ENCODE measurements at places on chromosomes 16 and 17.
A peak's percentile ranks its signal among the peaks of the same experiment; 100 is the strongest.

DNA sequence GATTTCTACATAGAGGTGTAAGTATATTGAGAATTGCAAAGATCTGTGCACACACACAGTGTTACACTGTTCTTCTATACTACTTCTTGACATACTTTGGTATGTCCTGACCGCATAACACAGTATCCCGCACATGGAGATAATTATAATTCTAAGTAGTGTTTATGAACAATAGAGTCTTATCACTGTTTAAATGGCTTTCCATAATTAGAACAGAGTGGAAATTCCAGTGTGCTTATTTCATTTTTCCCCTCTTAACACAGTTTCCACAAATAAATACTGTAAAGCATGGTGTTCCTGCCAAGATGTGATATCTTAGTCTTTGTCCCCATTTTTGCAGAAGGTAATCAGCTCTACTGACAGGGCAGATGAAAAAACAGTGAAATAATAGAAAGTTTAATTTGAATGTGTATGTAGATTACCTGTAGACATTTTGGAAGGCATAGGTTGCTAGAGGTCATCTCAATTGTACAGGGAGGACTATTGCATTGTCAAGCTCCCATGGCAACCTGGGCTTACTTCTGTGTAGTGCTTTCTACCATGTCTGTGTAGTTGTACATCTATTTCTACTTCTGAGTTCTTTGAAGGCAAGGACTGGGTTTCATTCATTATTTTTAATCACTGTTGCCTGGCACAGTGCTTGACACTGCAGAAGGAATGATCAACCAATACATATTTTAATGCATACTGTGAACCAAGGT, 10.1 kb upstream of the KRT28 start:
- DNase-seq, result no peak

DNA sequence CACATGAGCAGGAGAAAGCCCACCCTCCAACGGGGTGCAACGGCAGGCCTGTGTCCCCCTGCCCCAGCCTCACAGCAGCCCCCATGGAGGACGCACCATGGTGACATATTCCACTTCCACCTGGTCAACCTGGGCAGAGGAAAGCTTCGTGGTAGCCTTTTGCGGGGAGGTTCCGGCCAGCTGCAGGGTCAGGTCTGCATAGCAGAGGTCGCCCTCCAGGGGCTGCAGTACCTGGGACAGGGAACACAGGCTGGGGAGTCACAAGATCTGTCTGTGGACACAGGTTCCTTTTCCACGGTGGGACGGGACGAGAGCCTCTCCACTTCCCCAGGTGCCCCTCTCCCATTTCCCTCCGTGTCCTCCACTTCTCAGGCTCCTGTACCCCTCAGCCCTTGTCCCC, 17.1 kb downstream of the CD300LF start:
- DNase-seq, result no peak

DNA sequence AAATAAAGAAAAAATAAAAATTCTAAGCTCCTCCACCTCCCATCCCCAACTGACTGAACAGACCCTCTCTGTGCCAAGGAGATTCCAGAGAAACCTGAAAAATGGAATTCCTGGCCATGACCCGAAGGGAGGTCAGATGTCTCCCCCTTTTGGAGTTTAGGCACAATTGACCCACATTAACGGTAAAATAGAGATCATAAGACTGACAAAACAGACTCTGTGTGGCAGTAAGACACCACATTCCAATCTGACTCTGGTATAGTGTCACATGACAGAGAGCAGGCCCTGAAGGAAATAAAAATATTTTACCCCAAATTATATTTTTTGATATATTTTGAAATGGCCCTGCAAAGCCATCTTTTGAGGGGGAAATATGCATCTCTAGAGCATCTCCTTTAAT, 115.1 kb upstream of the ZKSCAN2 start:
- no peak for DNase-seq

DNA sequence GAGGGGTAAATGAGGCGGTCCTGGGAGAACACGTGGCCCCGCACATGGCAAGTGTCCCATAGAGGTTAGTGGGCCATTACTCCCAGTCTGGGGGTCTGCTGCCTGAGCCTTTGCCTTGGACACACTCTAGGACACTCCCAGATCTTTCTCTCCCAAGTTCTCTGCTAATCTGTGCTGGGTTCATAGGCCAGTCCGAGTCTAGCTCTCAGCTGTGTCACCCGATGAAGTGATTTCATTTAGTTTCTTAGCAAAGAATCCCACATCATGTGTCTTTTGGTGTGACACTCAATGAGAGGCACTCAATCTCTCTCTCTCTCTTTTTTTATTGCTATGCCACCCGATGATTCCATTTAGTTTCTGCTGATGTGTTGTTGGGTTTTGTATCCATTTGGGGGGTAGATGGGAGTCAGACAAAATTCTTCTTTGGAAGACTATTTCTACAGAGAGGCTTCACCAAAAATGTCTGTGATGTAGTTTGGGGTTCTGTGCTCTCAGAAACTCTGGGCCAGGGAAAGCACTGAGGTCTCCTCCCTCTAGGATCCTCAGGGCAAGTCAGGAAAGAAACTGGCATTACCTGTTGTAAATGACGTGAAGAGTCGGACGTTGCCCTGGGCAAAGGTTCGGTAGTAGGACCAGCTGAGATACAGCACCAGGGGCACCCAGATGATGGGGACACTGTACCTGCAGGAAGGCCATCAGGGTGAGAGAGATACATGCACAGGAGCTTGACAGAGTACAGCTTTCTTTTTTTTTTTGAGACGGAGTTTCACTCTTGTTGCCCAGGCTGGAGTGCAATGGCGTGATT, 25.2 kb upstream of the MLKL start:
- DNase-seq, result no peak

DNA sequence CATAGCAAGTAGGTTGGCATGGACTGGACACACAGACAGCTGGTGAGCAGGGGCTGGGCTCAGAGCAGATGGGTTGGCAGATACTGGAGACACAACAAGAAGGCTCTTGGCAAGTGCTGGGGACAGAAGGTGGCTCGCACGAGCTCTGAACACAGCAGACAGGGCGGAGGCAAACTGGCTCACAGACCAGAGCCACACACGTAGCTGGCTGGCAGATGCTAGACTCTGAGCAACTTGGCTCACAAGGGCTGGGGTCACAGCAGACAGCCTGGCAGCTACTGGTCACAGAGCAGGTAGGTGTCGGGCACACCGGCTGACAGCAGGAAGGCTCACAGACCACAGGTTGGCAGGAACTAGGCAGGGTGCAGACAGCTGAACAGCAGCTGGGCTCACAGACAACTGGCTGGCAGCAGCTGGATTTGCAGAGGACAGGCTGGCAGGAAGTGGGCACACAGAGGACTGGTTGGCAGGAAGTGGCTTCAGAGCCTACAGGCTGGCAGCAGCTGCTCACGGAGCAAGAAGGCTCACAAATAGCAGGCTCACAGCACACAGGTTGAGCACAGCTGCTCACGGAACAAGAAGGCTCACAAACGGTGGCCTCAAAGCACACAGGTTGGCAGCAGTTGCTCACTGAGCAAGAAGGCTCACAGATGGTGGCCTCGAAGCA, 725 bp downstream of the KRTAP16-1 start:
- peak; percentile 42 for DNase-seq

GRCh38 chr17:1898332-1898731, 68.5 kb downstream of the RPA1 start:
- DNase-seq, result no peak

GRCh38 chr16:89536886-89537548, 23.5 kb upstream of the RPL13 start:
- no peak for DNase-seq

- no peak for DNase-seq
These were observed 23.4 kb downstream of the BAIAP2 start for GRCh38 chr17:81058263-81058871.

DNA sequence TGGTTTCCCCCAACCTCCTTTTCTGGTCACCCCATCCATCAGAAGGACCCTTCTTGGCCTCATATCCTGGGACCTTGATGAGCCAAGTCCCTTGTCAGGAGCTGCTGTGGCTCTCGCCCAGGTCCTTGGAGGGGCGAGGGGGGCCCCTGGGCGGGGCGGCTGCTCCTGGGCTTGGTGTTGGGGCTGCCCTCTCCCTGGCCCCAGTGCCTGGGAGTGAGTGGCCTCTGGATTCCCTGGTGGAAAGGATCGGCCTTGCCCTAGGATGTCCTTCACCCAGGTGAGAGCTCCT, 6.2 kb upstream of the NOTUM start:
- DNase-seq, result no peak
